Hematopoietic multipotent progenitor cell treated with erythropoietin and hydrocortisone succinate and interleukin-3 and kit ligand, for 8 days (in vitro differentiated cells): ENCODE measurements at places on chromosomes 13 and 19.

- DNase-seq: no peak
These were observed 2.7 kb downstream of the SMAD9 start for GRCh38 chr13:36917311-36917710.

DNA sequence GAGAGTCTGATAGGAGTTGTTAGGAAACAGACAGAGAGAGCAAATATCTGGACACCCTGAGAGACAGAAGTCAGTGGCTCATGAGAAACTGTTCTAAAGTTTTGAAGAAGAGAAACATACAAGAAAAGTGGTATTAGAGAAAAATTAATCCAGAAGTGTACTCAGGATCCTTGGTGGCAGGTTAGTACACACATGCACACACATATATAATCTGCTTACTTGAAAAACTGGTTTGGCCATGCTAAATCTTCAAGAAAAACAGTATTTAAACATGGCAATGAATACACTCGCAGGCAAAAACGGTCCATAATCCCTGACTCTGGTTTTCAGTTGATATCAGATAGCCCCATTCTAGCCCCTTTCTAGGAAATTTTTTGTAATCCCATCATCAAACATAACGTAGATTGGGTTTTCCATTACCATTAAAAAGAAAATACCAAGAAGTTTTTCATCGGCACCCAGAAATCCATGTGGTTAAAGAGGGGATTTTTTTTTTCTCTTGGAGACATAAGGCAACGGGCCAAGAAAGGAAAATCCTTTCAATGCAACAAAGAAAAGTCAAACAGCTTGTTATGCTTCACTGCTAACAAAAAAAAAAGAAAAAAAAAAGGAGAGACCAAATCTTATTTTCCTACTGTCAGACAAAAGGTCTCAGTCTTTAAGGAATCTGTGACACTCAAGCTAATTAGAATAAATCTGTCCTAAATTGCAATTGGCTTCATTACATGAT, 178.0 kb upstream of the MIR17HG start:
- no peak for DNase-seq

- DNase-seq: no peak
These were observed 1124.8 kb upstream of the PRR20A start for GRCh38 chr13:56015919-56016318.

DNA sequence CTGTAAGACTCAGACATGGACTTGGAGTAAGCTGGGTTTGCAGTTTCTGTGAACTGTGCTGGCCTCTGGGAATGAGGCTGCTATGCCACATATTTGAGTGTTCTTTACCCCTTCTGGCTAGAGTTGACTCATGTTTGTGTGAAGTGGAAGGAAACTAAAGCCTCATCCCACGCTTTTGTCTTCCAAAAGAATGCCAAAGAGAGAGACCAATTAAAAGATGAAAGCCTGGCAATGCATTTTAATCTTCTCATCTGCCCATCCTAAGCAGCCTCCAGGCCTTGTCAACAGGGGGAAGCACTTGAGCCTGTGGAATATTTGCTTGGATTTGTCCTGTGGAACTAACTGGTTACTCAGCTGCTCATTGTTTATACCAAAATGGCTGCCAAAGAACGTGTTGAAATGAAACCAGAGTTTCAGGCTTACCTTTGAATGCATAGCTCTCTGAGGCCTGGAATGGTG, 49.1 kb downstream of the LMO7 start:
- no peak for DNase-seq

- DNase-seq: no peak
These were observed 20.7 kb downstream of the RFC3 start for GRCh38 chr13:33838647-33839046.

- DNase-seq: no peak
These were observed 5.8 kb downstream of the ARHGAP35 start for GRCh38 chr19:46866407-46867136.

- DNase-seq: peak; percentile 36
These were observed 63.9 kb downstream of the LATS2 start for GRCh38 chr13:20997301-20998161.

DNA sequence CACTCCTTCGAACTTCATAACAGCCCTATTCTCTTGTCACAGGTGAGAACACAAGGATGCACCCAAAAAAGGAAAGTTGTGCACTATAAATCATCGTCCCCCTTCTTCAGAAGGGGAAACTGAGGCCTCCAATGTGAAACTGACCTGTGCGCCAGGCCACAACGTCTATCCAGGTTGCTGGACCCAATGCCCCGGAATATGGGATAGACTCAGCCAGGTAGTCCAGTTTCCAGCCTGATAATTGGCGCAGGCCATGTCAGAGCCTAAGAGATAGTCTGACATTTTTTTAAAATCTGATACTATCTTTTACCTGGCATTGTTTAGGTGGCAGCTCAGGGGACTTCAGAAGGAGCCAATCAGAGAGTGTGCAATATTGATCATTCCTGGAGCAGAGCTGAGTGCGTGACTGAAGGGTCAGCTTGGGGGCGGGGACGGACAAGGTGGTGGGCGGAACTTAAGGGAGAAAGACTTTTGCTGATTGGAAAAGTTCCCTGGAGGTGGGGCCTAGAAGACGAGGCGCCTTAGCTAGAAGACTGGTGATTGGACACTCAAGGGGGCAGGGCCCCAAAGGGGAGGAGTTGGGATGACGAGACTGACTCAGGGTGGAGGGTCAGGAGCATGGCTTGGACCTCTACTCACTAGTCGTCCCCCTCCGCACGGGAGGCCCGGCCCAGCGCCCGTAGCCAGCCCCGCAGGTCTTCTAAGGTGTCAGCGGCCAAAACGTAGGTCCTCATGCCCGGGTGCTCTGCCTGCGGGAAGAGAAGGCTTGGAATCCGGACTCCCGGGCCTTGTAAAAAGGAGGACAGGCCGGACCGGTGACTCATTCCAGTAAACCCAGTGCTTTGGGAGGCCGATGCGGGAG, 8.5 kb downstream of the PLEKHA4 start:
- DNase-seq: peak; percentile 79

GRCh38 chr13:51249770-51250741, 27.9 kb downstream of the FAM124A start:
- DNase-seq: peak; percentile 9

- no peak for DNase-seq
These were observed 133.3 kb downstream of the USP12 start for GRCh38 chr13:27038323-27038722.

GRCh38 chr19:873084-873483, 13.6 kb downstream of the CFD start:
- DNase-seq: peak; percentile 67

DNA sequence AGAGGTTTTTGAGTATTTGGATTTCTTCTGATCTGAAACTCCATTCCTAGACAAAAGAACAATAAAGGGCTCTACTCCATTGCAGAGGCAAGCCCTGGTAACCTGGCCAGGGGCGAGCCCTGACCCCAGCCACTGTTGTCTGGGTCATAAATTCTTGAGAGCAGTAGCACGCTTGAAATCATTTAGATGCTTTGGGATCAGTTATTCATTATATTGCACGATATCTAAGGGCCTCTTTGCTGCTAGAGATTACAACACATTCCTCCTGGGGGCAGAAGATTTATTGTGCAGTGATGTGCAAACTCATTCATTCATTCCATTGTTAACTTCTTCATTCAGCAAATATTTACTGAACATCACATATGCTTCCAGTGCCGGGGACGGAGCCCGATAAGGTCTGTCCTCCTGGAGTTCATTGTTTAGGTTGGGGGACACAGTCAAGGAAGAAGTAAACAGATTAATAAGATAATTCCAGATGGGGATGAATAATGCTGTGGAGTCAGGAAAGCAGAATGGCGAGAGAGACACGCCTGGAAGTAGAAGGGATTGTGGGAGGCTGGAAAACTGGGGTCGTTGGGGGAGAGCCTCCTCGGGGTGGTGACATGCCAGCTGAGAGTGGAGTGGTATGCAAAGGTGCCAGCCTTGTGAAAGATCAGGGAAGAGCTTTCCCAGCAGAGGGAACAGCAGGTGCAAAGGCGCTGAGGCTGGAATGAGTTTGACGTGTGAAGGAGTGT, 34.9 kb downstream of the SIPA1L3 start:
- DNase-seq: no peak

GRCh38 chr13:20349564-20350381, 117.7 kb upstream of the GJB6 start:
- no peak for DNase-seq

DNA sequence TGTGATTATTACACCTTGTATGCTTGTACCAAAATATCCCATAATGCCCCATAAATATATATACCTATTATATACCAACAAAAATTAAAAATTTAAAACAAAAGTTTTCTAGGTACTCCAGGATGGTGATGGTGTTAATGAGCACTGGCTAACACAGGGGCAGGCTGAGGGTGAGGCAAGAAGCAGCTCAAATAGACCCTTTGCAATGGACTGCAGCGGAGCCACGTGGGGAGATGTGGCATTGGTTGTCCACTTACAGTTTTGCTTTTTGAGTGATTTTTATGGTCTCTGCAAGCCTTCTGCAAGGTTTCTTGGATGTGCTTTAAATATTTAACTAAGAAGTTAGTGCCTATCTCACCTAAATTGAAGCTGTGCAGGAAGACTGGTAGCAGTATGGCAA, 132.9 kb downstream of the RAP2A start:
- no peak for DNase-seq

- DNase-seq: no peak
These were observed 21.0 kb downstream of the TPP2 start for GRCh38 chr13:102617697-102618350.

- DNase-seq: no peak
These were observed 22.8 kb downstream of the TSHZ3 start for GRCh38 chr19:31326329-31327028.

DNA sequence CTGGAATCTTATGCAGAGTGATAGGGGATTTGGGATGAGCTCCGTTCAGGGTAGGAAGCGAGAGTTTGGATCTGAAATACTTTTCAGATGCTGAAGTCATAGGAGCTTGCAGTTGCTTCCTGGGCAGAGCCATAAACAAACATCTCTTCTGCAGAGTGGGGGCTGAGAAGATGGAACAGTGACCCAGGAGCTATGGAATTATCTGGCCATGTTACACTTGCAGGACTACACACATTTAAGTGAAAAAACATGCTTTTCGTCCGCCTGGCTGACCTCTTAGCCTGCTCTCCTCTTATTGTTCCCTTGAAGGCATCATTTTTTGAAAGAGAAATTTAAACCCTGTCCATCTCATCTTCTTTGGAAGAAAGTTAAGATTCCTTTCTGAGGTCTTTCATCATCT, 40.7 kb downstream of the PSG11 start:
- DNase-seq: no peak

DNA sequence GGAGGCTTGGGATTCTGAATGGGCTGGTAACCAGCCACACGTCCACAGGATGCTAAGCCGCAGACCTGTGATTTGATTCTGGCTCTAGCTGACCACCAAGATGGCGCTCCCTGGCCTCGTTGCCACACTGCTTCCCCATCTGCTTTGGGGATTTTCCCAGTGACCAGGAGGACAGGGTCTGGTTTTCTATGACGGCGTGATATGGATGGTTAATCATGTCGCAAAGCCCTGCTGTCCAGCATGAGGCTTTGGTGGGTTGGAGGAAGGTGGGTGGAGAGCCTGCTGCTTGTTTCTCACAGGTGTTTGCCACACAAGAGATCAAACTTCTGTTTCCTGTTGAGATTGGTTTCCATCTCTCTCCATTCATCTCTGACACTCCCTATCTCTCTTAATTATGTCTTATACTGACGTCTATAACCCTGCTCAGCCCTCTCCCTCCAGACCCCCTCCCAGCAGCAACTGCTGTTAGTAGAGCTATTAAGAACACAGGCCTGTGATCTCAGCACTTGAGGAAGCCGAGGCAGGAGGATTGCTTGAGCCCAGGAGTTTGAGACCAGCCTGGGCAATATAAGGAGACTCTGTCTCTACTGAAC, 102.7 kb downstream of the SIPA1L3 start:
- no peak for DNase-seq

GRCh38 chr13:114047358-114047881, 73.5 kb upstream of the C13orf46 start:
- no peak for DNase-seq

DNA sequence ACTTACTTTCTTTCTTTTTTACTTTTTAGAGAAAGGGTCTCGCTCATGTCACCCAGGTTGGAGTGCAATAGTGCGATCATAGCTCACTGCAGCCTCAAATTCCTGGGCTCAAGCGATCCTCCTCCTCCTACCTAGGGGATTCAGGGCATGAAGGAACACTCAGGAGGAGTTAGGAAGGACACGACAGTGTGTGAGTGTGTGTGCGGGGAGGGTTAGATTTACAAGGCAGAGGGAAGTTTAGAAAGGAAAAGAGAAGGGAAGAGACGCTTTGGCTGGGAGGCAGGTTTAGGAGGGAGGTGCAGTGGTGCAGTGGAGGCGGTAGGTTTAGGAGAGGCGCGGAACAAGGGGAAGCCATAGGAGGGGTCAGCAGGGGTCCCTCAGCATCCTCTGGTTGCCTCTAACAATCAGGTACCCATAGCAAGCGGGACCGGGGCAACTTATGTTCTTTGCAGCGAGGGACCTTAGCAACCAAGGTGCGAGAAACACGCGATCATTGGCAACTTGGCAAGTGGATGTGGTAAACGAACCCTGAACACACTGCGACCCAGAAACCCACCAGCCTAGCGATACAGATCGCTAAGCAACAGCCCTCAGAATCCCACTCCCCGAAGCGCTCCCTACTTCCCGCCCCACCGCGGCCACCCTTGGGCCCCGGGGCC, 501 bp downstream of the SIRT2 start:
- no peak for DNase-seq

GRCh38 chr13:28623782-28624706, 34.9 kb upstream of the POMP start:
- DNase-seq: no peak

GRCh38 chr13:24052547-24053518, 107.7 kb upstream of the SPATA13 start:
- no peak for DNase-seq

- no peak for DNase-seq
These were observed 13.3 kb downstream of the CDC16 start for GRCh38 chr13:114248011-114248410.

DNA sequence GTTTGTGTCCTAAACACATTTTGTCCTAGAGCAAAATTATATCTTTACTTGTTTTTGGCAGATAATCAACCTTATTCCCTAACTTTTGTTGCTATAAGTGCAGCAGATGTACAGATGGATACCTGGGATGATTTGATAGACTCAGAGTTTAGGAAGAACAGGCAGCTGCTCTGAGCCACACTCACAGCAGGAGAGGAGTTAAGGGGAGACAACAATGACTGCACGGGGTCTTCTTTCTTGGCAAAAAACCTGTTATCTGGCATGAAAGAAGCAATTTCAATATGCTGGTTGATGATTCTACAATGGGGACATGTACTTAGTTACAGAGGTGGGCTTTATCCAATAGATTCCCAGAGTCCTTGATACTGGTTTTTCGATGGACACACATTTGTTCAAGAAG, 258.9 kb upstream of the PCDH9 start:
- DNase-seq: no peak

GRCh38 chr13:41332829-41333228, 21.8 kb downstream of the NAA16 start:
- no peak for DNase-seq
